H1 (cell line): ENCODE measurements at places on chromosomes 4 and X.

DNA sequence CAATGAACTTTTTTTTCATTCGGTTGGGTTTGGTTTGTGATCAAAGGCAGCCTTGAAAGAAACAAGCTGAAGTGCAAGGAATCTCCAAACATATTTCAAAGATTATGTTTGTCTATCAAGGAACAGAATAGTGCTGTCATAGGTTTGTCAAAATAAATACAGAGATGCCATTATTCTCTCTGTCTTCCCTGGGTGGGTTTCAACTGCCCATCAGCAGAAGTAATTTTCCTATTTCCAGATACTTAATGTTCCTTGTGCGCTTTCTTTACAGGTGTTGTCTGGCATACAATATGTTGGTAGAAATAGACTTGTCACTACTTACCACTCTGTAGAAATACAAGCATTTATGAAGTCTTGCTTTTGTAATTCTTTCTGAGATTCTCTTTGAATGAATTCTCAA lies 294.9 kb downstream of the PDHA2 start:
- no peak for DNase-seq

- no peak for DNase-seq
These were observed 171.9 kb upstream of the GALNT7 start for GRCh38 chr4:172996571-172997216.

DNA sequence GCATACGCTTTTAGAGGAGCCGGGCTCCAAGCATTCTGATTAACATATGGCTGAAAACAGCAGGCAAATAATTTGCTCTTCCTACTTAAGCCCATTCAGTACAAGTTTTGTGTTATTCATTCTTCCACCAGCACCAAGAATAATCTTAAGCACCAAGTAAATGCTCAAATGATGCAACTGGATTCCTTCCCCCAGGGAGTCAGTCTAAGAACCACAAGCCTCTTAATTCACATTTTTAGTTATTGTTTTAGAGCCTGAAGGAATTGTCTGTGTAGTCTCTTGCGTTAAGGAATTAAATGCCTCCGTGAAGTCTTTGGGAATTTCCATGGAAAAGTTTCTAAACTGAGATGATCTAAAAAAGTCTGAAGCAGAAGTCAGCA lies 61.5 kb upstream of the MAGEB2 start:
- DNase-seq = no peak

- no peak for DNase-seq
These were observed 70.4 kb upstream of the USP9X start for GRCh38 chrX:41014776-41015360.

DNA sequence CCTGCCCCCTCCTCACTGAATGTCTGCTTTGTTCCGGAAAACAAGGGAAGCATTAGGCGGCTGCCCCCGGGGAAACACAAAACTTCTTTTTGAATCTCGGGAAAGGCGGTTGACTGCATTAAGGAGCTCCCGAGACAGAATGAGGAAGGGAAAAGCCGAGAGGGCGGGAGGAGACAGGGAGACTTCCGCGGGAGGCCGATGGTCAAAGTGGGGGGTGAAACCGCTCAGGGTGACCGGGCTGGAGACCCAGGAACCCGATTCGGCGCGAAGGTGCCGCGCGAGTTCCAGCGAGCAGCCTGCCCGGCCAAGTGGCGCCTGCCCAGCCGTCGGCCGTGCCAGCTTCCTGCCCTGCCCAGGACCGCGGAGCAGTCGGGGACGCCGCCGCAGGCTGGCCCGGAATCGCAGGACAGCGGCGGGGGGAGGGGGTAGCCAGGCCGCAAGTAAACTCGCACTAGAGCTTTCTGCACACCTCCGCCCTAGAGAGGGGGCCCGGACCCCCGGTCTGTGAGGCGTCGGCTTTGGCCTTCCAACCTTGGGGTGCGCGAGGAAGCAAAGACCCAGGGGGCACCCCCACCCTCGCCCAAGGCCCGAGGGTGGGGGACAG lies 55.1 kb upstream of the BCOR start:
- no peak for DNase-seq

DNA sequence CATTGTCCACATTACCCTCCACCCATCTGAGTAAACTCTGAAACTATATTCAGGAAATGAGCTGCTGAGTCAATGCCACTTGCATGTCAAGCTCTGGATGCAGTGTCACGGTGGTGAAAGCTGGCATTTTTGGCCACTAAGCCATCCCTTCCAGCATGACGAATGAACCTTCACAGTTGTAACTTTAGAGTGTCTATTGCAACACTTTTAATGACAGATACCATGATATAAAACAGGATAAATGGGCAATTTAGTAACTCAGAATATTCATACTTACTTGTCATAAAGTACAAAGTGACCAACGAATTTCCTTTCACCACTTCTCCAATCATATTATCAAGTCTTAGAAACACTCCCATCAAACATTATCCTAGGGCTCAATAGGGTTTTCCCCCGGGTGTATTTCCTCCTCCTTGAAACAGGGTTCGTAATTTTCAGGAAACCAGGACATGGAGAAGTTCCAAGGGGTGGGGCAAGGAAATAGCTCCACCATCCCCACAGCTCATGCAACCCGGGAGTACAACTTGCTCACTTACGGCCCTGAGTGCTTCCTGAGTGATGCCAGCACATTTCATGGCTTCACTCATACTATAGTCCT lies 73.1 kb downstream of the MTHFD2L start:
- no peak for DNase-seq

DNA sequence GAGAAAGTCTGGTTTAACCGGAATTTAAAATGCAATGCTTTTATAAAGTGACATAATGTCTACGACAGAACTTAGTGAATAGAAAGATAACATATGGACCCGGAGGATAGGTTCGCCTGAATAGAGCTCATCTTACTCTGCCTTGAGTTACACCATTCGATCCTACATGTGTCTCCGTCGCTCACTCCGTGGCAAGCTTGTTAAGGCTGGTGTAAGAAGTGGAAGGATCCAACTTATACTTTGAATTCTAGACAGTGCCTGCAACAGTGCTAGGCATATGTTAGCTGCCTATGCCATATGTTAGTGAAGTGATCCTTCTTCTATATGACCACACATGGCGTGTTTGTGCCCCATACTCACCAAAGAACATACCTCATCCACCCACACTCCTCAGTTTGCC lies 50.9 kb downstream of the SEL1L3 start:
- DNase-seq = no peak

GRCh38 chr4:1408418-1408817 lies 2.2 kb upstream of the NKX1-1 start:
- DNase-seq = no peak

GRCh38 chr4:28287831-28288233 lies 1427.2 kb downstream of the STIM2 start:
- DNase-seq = no peak

GRCh38 chr4:3409571-3410091 lies 32.1 kb upstream of the HGFAC start:
- no peak for DNase-seq

DNA sequence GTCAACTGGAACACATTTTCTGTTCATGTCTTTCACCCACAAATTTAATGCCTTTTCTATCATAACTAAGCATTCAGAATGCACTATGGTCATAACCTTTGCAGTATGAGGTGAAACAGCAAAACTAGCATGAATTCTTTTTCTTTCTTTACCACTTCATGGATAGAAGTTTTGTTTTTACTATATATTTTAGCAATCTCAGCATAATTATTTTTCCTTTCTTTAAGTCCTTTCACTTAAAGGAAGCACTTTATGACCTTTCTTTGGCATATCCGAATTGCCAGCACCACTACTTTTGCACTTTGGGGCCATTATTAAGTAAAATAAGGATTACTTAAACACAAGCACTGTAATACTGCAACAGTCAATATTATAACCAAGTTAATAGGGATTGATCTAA lies 115.1 kb upstream of the DKK2 start:
- DNase-seq = no peak

DNA sequence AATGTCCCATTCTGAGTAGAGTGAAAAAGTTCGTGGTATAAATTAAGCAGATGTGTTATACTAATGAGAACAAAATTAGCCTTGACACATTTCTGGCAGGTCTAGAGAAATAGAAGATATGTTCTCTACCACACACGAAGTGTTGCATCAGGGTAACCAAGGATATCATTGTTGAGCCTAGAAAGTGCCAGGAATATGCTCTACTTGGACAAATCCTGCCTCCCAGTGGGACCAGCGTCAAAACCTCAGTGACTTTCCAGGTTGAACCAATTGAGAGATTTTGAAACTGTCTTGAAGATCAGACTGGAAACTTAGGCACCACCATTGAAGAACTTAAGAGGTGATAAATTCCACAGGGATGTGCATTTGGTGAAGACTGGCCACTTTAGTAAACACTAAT lies 115.9 kb downstream of the HPGD start:
- DNase-seq = no peak

GRCh38 chrX:2536974-2537373 lies 36.2 kb upstream of the DHRSX start:
- DNase-seq = no peak

DNA sequence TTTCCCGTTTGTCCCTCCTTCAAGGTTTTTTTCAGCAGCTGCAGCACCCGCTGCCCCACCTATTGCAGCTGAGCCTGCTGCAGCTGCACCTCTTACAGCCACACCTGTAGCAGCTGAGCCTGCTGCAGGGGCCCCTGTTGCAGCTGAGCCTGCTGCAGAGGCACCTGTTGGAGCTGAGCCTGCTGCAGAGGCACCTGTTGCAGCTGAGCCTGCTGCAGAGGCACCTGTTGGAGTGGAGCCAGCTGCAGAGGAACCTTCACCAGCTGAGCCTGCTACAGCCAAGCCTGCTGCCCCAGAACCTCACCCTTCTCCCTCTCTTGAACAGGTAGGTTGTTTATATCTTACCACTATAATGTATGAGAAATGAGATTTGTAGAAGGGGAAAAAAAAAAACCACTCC lies 4.5 kb downstream of the PRR27 start:
- DNase-seq = no peak

- no peak for DNase-seq
These were observed 543.0 kb downstream of the SPRY1 start for GRCh38 chr4:123939621-123940020.

DNA sequence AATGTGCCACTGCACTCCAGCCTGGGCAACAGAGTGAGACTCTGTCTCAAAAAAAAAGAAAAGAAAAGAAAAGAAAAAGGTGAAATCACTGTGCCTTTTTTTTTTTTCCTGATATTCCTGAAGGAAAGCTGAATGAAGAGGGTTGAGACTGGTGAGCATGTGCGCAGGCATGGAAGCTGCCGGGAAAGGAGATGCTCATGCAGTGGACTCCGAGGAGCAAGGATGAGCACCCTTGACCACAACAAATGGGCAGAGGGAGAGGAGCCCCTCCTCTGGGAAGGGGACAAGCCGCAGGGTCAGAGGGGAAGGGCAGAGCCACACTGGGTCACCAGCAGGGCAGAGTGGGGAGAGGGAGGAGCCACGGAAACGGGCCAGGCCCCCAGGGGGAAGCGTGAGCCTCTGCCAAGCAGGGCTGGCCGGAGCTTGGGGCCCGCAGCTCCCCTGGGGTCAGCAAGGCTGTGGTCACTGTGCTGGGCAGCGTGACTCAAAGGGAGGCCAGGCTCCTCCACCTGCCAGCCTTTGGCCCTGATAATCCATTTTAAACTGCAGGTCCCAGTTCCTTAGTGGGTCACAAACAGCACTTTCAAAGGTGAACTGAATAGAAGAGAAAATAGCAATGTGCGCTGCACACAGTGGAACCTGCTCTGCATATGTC lies 79.8 kb downstream of the NAT8L start:
- no peak for DNase-seq

DNA sequence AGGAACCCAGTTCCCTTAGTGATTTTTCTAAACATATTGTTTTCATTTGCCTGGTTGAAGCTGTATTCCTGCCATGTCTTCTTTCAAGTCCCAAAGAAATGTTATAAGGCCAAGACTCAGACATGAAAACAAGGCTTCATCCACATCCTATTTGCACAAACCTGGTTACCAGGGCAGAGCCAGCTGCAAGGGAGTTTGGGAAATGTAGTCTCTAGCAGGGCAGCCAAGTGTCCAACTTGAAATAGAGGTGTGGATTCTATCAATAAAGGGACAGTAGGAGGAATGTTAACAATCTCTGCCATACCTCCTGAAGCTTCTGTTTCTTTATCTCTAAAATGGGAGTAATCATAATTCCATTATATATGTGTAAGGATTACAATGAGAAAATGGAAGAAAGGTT lies 56.6 kb downstream of the INTS12 start:
- DNase-seq = no peak

DNA sequence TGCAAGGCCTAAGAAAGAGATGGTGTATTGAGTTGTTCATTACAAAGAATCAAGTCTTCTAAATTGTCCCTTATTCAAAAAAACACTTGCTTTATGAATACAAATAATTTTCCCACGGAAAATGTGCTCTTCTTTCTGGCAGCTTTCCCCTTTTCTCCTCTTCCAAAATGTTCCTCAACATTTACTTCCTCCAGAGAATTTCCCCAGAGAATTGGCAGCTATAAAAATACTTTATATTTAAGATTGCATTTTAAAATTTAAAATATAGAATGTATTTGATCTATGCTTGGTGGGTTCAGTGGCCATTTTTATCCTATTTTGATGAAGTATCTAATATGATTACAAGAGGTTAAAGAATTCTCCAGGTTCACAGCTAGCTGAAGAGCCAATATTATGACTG lies 521.0 kb downstream of the IQCM start:
- DNase-seq = no peak

DNA sequence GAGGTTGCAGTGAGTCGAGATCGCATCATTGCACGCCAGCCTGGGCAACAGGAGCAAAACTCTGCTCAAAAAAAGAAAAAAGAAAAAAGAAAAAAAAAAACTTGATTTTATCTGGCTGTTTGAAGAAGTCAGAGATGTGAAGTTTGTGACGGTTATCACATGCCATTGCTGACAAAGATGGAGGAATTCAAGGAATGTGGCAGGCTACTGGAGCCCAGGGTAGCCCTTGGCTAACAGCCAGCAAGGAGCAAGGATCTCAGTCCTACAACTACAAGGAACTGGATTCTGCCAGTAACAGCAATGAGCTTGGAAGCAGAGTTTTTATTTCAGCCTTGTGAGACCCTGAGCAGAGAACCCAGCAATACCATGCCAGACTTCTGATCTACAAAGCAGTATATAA lies 24.3 kb upstream of the TET2 start:
- no peak for DNase-seq

GRCh38 chrX:123357941-123358340 lies 173.9 kb downstream of the GRIA3 start:
- no peak for DNase-seq
